MM.1S (cell line): ENCODE measurements at places on chromosomes 16 and 17.

DNA sequence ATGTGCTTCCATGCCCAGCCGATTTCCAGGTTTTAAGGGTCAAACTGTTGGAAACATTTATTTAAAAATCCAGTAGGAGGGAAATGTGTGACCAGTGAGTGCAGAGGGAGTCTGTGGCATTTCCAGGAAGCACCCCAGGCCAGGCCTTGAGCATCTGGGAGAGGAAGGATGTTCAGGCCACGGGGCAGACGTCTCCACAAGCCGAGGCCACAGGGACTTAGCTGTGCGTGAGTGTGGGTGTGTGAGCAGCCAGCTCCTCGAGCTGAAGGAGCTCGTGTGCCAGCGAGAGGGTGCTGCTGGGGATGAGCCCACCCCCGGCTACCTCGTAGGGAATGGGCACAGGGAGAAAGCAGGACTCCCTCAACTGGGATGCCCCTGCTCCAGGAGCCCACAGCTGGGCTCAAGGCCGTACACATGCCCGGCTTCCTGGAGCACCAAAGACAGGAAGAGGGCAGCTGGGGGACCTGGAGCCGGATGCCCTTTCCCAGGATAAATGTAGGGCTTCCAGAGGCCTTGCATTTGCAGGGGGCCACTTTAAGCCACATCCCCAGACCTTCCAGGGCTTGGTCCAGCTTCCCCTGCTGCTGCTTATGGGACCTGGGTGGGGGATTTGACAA, 12.5 kb downstream of the NPTX1 start:
- no peak for DNase-seq

DNA sequence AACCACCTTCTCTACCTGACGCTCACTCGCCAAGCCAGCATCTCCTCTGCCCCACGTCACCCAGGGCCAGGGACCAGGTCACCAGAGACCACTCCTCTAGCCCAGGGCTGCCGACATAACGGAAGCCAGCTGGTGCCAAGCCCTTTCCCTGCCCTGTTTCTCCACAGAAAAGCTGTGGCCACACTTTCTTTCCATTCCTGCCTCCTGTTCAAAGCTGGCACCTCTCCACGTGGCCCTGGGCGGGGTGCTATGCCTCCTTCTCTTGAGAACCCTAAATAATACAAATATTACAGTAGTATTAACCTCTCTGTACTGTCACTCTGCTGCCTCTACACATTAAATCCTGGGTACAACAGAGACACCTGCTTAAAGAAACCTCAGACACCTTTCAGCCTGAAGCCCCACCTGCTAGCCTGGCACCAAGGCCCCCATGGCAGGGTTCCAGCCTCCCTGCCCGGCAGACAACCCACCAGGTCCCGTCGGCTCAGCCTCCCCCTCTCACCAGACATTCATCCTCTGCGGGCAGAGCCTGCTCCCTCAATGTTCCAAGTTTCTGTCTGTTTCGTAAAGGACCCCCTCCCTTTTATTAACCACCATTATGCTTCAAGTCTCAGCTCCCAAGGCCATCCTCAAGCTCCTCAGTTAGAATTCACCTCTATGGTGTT, 62.3 kb downstream of the TIMM22 start:
- no peak for DNase-seq

DNA sequence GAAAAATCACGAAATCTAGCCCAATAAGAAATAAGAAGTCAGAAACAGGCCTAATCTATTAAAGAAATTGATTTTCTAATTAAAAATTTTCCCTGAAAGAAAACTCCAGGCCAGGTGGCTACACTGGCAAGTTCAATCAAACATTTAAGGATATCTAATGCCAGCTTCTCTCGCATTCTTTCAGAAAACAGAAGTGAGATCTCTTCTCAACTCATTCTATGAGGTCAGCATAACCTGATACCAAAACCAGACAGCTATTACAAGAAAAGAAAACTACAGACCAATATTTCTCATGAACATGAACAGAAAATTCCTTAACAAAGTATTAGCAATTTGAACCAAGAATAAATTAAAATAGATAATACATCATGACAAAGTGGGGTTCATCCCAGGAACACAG, 52.4 kb downstream of the AXIN2 start:
- DNase-seq: peak; percentile 15

DNA sequence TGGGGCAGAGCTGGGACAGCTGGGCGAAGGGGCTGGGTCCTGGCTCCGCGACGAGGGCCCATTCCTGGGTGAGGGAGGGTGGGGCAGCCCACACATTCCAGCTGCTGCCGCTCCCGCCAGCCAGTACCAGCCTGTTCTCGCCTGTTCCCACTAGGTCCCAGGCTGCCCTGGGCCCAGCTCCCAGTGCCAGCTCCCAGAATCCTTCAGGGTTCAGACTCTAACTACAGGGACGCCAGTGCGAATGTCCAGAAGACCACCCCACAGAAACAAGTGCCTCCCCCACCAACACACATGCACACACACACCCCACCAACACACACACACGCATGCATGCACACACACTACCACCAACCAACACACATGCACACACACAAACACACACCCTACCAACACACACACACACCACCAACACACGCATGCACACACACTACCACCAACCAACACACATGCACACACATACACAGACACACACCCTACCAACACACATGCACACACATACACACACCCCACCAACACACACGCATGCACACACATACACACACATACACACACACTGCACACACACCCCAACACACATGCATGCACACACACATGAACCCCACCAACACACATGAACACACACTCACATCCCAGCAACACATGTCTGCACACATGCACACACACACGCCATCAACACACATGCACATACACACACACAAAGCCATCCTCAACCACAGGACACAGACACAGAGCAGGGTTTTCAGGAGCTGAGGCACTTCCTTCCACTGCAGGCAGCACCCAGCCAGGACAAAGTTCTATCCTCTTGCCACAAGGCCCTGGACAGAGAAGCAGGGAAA, 27.5 kb upstream of the KRT17 start:
- no peak for DNase-seq

GRCh38 chr17:72726936-72727335, 365.6 kb downstream of the SLC39A11 start:
- peak; percentile 92 for DNase-seq
